GM04504 (cell line): ENCODE measurements at places on chromosomes 4 and X.

- DNase-seq = no peak
Measured at GRCh38 chr4:108047199-108047598, 57.5 kb downstream of the HADH start.

DNA sequence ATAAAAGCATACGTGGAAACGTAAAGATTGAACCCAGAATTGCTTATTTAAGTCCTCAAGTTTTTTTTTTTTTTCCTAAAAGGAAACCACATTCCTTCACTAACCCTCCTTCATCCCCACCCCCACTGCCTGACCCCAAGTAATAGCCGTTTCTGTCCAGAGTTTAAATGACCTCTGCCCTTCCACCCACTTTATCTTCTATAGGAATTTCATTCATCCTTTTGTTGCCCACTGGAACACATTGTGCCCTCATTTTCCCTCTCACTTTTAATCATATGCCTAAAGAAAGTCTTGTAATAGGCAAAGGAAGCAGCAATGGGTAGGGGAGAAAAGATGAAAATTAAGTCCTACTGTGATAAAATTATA lies 62.7 kb downstream of the SH3RF1 start:
- DNase-seq = no peak

DNA sequence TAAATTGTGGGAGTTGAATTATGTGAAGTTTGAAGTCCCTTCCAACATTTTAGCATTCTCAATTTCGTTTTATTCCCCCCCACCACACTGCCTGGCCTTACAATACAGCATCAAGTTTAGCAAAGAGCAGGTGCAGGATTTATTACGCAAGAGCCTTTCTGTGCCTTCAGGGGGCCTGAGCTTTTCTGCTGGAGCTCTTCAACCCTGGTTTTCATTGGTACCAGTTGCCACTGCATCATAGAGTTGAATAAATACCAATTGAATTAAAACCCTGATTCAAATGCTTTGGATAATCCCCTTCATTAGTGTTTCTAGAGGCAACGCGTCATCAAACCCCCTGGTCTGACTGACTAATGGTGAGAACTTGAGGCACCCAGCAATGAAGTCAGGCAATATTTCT lies 43.6 kb upstream of the KIT start:
- no peak for DNase-seq

DNA sequence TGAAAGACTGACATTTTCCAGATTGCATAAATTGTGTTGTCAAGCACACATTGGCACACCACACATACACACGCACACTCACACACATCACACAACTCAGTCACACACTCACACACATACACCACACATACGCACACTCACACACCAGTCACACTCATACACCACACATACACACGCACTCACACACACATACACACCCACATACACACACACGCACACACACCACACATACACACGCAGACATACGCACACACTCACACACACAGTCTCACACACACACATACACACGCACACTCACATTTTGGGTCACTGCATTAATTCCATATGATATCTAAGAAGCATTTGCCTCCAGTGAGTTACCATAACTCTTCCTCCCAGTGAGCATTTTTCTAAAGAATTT lies 578.3 kb upstream of the FRG1 start:
- no peak for DNase-seq

- DNase-seq = no peak
Measured at GRCh38 chr4:23384741-23385140, 505.1 kb downstream of the PPARGC1A start.

- no peak for DNase-seq
Measured at GRCh38 chr4:175705407-175705806, 106.7 kb downstream of the GPM6A start.

DNA sequence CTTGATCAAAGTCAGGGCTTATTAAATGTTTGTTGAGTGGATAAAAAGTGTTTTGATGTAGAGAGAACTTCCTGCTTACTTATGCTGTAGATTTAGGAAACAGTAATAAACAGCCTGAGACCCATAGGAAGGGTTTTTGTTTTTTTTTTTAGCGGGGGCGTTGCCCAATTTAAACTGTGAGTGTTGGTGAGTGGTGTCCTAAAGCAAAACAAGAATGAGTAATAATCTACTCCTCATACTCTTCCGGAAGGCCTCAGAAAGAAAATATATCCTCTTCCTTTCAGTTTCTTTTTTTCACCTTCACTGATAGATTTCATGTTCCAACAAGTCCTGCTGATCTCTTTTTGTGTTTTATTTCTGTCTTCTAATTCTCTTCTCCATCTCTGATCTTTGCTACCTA lies 104.4 kb upstream of the SCML1 start:
- DNase-seq = no peak

DNA sequence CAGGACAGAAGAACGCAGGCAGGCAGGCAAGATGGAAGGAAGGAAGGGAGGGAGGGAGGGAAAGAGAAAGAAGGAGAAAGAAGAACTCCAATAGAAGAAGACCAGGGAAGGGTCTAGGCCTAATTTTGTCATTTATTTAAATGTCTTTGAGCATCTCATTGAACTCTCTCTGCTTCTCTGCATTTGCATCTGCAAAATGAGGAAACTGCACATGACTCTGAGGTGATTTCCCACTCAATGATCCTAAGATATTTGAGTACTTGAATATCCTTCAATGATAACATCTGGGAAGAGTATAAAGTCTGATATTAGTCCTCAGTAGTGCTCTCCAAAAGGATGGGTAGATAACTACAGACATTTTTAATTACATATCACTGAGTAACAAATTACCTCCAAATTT lies 33.1 kb upstream of the RBPJ start:
- DNase-seq = no peak

GRCh38 chrX:128460835-128461234 lies 408.6 kb upstream of the ACTRT1 start:
- no peak for DNase-seq

DNA sequence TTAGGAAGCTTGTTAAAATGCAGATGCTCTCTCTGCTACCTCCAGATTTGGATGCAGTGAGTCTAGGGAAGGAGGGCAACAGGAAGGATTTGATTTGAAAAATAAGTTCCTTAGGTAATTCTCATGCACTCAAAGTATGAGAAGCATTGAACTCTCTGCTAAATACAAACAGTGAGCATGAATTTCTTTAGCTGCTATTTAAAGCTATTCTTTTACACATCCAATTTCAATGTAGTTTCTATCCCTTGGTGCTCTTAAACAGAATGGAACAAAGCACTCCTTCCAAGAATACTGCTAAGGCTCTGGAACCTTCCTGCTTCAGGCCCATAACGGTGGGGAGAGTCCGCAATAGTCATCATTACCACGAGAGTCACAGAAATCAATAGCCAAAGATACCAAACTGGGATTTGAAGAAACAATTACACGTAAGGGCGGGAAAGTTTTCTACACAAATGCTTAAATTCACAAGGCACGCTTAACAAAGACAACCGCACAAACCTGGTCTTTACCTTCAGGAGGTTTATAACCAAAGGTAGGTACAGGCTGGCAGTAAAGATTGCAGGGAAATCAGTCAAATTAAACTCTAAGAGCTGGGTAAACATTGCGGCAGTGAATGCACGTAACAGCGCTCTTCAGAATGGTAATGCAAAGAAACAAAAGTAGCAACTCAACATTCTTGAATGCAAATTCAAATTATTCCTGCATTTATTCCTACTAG lies 123.2 kb upstream of the NAP1L5 start:
- DNase-seq = no peak

- DNase-seq = no peak
Measured at GRCh38 chr4:183195534-183195933, 96.5 kb downstream of the WWC2 start.

DNA sequence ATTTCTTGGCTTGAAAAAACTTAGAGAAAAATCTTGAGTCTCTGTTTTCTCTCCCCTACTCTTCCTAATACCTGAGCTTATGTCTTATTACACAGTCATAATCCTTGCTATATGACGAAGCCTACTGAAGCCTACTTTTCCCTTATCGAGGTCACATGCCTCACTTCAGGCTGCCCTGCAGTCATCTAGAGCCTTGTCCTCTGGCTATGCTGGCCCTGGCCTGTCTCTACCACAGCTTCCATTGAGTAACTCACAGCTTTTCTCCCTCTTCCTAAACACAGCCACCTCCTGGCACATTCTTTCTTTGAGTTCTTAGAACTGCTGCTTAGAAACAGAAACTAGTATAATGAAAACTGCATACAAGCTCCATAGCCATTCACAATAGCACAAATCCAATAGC lies 1698.3 kb downstream of the STIM2 start:
- DNase-seq = no peak

GRCh38 chr4:155207534-155208257 lies 740 bp upstream of the NPY2R start:
- no peak for DNase-seq

DNA sequence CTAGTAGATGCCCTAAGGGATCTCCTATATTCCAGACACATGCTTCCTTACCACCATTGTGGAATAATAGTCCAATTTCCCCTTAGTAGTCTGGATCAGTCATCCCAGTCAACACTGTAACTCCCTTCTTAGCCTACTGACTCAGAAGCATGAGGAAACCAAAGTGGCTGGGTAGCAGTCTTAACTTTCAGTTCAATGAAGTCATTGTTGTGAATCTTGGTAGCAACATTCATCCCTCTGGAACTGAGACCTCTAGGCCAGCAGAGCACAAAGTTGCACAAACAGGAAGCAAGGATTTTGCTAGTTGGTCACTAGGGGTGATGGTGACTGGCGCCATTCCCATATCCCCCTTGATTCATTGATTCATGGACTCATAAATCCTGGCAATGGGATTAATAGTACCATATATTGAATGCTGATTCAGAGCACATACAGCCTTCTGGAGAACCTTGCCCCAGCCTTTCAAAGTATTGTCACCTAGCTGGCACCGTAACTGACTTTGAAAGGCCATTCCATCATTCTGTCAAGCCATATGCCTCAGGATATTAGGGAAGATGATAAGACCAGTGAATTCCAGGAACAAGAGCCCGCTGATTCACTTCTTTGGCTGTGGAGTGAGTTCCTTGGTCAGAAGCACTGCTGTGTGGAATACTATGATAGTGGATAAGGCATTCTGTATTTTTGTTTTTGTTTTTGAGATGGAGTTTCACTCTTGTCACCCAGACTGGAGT lies 19.7 kb upstream of the GPAT3 start:
- peak; percentile 80 for DNase-seq

DNA sequence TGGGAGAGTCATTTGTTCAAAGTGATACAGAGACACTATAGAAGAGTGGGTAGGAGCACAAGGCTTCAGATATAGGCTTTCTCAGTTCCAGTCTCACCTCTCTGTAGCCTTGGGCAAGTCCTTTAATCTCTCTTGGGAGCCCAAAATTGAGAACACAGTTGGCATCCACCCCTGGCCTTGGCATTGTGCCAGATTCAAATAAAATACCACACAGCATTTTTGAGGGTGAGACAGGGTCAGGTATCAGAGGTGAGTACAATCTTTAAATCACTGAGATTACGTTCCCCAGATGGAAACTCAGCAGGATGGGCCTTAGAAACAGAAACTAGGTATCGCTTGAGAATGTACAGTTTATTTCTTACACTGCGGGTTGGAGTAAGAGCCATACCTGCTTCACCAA lies 25.2 kb upstream of the SMIM10L2A start:
- DNase-seq = no peak

DNA sequence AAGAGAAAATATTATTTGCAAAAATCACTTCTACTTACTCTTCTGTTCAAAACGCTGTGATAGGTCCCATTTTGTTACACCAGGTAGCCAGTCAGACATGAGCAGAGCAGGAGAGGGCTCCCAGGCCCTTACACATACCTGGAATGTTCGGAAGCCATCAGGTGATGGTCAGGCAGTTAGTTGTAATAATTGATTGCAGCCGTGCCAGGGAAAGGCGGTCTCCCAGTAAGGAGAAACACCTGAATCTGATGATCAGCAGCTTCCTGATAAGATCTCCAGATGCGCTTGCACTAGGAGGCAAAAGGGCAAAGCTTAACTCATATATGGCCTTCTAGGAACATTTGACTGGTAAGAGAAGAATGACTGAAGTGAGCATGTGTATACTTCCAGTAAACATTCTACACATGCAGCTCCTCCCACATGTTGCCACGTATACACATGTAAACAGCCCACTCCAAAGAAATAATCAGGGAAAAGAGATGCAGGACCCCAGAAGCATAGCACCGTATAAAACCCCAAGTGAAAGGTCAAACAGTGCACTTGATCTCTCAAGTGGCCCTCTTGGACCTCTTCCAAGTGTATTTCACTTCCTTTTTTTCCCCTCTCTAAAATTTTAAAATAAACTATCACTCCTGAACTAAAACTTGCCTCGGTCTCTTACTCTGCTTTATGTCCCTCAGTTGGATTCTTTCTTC lies 1338.0 kb downstream of the FSTL5 start:
- no peak for DNase-seq

- peak; percentile 66 for DNase-seq
Measured at GRCh38 chr4:84814094-84814750, 152.3 kb downstream of the WDFY3 start.

GRCh38 chr4:53571936-53572599 lies 19.2 kb downstream of the LNX1 start:
- no peak for DNase-seq
